NK-92 treated with Interleukin-12 subunit alpha and Interleukin-12 subunit beta, amount 100 ng/mL, for 24 hours (cell line): ENCODE measurements at places on chromosomes 2 and 18.

- DNase-seq = peak; percentile 10
Observed at GRCh38 chr18:49447810-49448745, 12.4 kb downstream of the DYM start.

DNA sequence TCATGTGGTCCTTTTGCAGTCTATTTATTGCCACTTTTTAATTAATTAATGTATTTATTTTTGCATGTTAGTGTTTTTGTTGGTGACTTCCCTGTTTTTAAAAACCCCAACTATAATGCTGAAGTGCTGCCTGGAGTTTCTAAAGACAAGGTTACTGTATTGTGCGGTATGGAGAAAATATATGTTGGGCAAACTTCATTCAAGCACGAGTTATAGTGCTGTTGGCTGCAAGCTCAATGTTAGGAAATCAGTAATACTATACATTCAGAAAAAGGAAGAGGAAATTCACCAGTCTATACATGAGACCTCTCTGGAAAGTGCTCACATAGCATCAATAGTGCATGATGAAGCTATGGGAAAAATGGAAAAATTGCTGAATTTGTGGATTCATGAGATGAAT, 15.4 kb upstream of the RBMS1 start:
- no peak for DNase-seq

GRCh38 chr2:157336137-157337010, 10.8 kb upstream of the ERMN start:
- no peak for DNase-seq

DNA sequence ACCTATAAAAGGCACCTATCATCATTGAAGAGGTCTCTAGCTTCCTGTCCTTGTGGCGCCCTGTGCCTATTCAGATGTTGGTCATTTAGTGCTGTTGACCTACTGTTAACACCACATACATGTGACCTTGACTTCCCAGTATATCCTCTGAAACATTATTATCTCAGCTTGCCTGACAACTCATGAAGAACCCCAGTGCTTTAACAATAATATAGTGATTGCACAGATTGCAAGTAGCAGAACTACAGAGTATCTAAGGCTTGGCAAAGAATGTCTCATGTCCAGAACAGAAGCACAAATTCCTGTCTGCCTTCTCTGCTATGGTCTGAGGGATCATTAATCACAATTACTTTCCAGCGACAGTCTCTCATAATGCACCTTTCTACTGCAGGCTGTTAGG, 165.3 kb downstream of the LCLAT1 start:
- no peak for DNase-seq

DNA sequence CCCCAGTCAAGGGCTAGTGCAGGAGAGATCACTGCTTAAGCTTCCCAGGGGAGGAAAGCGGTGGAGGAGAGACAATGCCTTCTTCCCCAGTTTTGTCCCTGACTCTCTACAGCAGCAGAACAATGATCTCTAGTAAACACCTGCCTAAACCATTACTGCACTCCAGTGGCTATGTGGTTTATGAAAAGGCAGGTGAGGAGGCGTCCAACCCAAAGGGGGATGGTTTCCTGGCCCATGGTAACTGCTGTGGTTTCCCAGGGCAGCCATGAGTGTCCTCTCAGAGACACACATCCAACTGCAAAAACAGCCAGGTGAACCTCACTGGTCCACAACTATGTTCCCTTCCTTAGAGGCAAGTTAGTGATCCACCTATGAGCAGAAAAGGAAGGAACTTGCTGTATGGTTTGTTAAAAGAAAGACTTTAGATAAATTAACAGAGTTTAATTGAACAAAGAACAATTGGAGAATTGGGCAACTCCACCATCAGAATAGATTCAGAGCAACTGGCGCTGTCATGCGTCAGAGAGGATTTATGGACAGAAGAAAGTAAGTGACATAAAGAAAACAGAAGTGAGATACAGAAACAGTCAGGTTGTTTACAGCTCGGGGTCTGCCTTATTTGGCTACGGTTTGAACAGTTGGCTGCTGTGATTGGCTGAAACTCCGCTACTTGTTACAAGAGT, 4.8 kb upstream of the TTC39C start:
- DNase-seq = peak; percentile 26

GRCh38 chr2:183093857-183094657, 15.5 kb downstream of the DUSP19 start:
- no peak for DNase-seq
